ENCODE measurements at places on chromosomes 4 and X.

DNA sequence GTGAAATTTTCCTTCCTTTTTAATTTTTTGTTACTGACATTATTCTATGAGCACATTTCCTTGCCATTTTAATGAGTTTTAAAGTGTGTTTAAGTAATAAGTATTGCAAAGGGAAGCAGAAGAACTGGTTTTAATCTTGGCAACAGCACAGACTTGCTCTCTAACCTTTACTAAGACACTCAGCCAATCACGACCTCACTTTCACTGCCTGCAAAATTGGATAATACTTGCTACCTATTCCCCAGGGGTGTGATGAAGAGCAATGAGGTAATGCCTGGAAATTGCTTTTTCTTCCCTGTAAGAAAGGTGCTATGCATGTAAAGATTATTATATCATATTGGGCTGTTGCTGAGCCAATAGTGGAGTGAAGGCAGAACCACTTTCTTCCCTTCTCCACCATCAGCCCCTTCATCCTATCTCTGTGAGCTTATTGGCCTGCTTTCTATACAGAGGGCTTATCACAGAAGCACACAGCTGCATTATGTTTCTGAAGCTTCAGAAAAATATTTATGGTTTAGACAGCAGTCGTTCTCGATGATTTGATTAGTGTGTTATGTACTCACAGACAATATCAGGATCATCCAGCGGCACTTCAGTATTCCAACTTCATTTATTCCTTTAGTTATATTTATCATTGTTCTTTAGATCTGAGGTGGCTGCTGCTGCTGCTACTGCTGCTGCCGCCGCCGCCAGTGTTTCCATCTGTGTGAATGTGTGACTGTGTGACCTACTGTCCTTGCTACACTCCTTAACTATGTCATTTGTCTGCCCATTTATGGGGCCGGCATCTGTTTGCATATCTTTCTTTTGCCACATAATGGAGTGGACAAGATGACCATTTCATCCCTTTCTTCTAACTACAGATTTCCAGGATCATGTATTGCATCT, 255.1 kb downstream of the C4orf33 start:
- DNase-seq = no peak

- DNase-seq = no peak
Observed at GRCh38 chrX:68634649-68635227, 12.7 kb upstream of the STARD8 start.

- DNase-seq = no peak
Observed at GRCh38 chr4:75289914-75290582, 224.2 kb downstream of the RCHY1 start.

- DNase-seq = no peak
Observed at GRCh38 chrX:39688219-39688575, 409.6 kb downstream of the BCOR start.

GRCh38 chr4:147307896-147308674, 172.8 kb upstream of the EDNRA start:
- DNase-seq = no peak

GRCh38 chr4:37008199-37008598, 236.3 kb upstream of the NWD2 start:
- DNase-seq = no peak

GRCh38 chr4:26321373-26322221, 783 bp downstream of the RBPJ start:
- peak; percentile 88 for DNase-seq

DNA sequence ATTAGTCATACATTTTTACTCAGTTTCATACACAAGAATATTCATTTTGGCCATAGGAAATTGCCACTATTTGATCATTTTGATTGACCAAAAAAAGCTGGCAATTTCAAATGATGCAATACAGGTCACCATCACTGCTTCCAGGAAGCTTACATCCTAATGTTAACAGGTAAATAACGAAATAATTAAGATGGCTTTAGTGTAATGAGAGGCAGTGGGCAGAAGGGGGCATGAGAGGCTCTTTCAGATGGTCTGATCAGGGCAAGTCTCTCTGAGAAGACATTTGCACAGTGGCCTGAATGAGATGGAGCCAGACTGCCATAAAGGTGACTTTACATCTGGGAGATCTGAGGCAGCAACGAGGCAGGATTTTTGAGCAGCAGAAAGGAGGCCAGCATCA, 170.7 kb downstream of the SLIT2 start:
- no peak for DNase-seq

Measured in lower leg skin (tissue), 4 donors.